ENCODE measurements at places on chromosomes 2 and 18.

DNA sequence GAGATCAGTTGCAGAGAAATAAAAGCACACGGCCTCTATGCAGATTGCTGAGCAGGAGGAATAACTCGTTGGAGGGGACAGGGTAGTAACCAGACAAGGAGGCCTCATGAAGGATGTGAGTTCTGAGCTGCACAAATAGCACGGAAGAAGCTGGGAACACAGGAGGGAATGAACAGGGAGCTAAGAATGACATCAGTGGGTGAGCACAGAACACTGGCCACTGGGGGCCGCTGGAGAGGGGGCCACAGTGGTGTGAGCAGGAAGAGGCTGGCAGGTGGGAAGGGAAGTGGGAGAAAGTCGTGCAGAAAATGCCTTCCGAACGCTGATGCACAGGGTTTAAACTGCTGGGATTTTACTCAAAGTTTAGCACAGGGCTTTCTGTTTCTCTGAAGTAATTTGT lies 61.0 kb downstream of the ZAP70 start:
- DNase-seq = no peak

- DNase-seq = no peak
Observed at GRCh38 chr2:104606056-104606455, 247.9 kb upstream of the POU3F3 start.

DNA sequence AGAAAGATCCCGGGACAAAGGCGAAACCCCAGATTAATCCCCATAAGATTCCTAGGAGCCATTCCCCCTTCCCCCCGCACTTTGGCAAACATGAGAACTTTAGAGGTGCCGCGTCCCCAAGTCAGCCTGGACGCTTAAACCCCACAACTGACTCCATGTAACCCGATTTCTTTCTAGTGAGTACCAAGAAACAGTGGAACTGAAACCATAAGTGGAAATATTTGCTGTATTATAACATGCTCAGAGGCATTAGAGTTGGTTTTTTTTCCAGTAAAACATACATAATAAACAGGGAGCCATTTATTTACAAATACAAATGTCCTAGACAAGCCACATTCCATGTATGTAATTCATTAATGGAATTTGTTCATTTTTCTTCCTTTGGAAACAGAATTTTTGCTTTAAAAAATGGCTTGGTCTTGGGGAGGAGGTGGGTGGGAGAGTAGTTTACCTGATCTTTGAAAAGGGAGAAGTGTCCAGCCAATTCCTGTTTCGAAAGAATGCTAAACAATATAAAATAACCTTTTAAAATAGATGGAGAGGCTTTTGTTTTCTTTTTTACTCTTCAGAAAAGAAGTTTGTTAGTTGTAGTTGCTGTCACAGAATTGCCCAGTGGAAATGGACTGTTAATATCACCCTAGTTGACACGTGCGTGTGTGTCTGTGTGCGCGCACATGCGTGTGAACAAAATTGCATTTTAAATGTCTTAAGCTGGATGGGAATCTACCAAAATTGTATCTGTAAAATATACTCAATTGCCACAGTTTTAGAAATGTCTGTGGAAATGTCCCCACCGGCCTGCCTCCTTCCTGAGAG lies 10.6 kb downstream of the POU3F3 start:
- no peak for DNase-seq

DNA sequence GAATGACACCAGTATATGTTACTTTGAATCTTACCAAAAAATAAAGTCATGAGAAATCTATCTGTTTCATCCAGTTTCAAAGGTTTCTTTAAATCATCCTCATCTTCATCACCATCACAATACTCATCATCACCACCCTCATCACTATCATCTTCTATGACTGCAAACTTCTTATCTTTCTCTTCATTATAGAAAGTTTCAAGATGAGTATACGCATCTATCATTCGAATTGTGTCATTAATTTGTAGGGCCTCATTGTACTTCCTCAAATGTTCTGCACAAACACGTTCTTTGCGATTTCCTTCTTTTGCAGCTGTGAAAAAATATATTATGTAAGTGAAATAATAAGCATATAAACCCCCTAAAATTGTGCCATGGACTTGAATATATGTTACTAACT lies 34.1 kb upstream of the FAP start:
- DNase-seq = no peak

- no peak for DNase-seq
Observed at GRCh38 chr2:111657351-111657975, 226.5 kb downstream of the ANAPC1 start.

DNA sequence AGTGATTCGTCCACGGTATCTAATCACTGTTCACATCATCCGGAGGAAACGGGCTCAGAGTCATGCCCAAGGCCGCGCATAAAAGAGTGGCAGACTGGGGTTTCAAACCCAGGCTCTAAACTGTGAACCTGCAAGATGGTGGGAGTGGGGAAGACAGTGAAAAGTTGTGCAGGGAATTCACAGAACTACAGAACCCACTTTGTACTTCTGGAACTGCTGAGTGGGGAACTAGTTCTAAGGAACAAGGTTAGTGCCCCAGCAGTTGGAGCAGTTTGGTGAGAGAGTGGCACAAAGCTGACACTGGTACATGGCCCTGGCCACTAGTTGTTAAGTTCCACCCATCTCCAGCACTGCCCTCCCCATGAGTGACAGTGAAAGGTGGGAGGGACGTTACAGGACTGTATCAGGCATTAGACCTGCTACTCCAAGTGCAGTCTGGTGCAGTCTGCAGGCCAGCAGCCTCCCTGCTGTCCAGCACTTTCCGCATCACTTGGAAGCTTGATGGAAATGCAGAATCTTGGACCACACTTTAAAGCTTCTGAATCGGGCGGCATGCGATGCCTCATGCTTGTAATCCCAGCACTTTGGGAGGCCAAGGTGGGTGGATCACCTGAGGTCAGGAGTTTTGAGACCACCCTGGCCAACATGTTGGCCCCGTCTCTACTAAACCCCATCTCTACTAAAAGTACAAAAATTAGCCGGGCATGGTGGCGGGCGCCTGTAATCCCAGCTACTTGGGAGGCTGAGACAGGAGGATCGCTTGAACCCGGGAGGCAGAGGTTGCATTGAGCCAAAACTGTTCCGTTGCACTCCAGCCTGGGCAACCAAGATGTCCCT lies 47.3 kb downstream of the C2orf42 start:
- peak; percentile 47 for DNase-seq

DNA sequence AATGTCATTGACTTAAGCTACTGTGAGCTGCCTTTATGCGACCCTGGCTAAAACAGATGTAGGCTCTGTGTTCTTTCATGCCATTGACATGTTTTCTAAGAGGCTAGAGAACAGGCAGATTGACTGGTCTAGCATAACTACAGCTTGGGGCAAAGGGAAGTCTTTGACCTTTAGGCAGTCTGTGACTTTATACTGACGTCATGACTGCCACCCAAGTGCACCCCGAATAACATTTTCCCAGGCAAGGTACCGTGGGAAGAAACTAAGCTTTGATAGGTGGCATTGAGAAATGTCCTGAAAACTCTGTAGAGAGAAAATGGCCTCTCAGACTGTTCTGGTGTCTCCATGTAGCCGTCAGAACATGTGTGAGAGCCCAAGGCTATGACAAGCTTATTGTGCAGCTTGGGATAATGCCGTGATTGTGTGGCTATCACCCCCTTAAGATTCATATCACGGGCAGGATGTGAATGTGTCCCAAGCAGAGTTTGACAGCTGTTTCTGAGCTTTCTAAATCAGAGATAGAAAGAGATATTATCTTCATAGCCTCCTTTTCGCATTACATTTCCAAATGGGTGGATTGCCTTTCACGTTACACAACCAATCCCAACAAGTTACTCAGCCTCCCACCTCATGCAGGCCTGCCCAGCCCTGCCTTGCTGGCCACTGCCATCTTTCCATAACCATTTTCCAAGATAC lies 672.2 kb upstream of the ACVR2A start:
- no peak for DNase-seq

- no peak for DNase-seq
Observed at GRCh38 chr2:79099140-79099686, 11.4 kb upstream of the REG1B start.

DNA sequence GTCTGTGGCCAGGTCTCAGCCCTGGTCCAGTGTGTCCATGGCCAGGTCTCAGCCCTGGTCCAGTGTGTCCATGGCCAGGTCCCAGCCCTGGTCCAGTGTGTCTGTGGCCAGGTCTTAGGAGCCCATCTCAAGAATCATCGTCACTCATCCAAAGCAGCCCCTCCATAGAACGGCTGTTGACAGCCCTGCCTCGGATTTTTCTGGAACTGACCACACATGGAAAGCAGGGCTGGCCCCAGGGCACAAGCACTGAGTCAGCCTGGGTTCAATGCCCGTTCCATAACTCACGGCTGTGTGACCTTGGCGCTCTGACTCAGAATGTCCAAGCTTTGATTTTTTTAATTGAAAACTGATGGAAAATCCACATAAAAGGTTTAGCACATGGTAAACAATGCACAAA lies 59.9 kb upstream of the SNTG2 start:
- DNase-seq = no peak
